Vagina (tissue), 2 donors: ENCODE measurements at places on chromosomes 11 and 22.

GRCh38 chr11:59822989-59823566 lies 12.5 kb upstream of the MRPL16 start:
- H3K27me3 ChIP-seq, result no peaks in the 10 kb centered on the region
- no peak overlapping the region for H3K4me3 ChIP-seq
- no peak for DNase-seq

- H3K4me3 ChIP-seq, result no peak overlapping the region
- H3K27me3 ChIP-seq, result no peaks in the 10 kb centered on the region
- no peaks in the 10 kb centered on the region for H3K4me1 ChIP-seq
- H3K36me3 ChIP-seq, result peaks cover 61% of the 10 kb centered on the region
Measured at GRCh38 chr11:46743043-46743442, 24.0 kb downstream of the F2 start.

GRCh38 chr11:14636119-14636518 lies 7.5 kb upstream of the PDE3B start:
- H3K4me3 ChIP-seq, result no peak overlapping the region
- H3K27me3 ChIP-seq, result no peaks in the 10 kb centered on the region

DNA sequence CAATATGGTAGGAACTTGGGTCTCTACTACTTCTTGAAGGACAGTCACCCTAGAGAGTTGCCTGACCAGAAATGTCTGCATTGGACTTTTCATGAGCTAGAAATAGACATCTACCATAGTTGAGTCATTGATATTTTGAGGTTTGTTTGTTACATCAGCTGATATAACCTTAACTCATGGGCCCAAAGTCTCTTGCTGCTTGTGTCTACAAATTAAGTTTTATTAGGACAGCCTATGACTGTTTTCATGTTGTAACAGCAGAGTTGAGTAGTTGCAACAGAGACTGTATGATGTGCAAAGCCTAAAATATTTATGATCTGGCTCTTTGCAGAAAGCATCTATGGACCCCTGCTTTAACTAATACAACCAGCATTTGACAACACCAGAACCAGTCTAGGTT lies 155.3 kb downstream of the MIAT start:
- no peaks in the 10 kb centered on the region for H3K27me3 ChIP-seq
- no peak overlapping the region for H3K27ac ChIP-seq
- DNase-seq, result no peak
- no peak overlapping the region for H3K4me3 ChIP-seq

- H3K4me1 ChIP-seq, result peaks cover 22% of the 10 kb centered on the region
- DNase-seq, result no peak
- H3K27ac ChIP-seq, result no peak overlapping the region
- no peaks in the 10 kb centered on the region for H3K27me3 ChIP-seq
- H3K36me3 ChIP-seq, result no peaks in the 10 kb centered on the region
Measured at GRCh38 chr22:39475902-39476301, 19.1 kb downstream of the MGAT3 start.

DNA sequence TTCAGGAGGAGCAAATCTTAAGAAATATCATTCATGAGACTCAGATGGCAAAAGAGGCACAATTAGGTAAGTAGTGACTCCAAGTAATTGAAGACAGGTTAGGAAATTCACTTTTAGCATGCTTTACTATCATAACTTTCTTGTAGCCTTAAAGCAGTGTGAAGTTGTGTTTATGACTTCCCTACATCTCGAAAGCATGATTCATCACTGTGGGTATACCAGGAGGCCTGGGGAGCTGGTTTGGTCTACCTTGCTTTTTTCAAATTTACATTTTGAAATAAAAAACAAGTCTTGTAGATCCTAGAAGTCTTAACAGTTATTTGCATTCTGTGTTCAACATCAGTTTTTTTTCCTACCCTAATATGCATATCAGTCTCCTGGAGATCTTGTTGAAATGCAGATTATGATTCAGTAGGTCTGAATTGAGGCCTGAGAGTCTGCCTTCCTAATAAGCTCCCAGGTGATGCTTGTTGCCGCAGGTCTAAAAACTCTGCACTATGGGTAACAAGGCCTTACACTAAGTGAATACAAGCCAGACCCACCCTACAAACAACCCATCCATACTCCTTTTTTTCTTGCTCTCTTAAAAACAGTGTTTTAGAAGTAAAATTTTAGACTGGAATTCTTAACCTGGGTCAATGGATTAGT lies 41.4 kb downstream of the TTC17 start:
- H3K27me3 ChIP-seq, result no peaks in the 10 kb centered on the region
- H3K4me3 ChIP-seq, result no peak overlapping the region
- no peak for DNase-seq
- peaks cover 62% of the 10 kb centered on the region for H3K36me3 ChIP-seq
- H3K27ac ChIP-seq, result no peak overlapping the region

DNA sequence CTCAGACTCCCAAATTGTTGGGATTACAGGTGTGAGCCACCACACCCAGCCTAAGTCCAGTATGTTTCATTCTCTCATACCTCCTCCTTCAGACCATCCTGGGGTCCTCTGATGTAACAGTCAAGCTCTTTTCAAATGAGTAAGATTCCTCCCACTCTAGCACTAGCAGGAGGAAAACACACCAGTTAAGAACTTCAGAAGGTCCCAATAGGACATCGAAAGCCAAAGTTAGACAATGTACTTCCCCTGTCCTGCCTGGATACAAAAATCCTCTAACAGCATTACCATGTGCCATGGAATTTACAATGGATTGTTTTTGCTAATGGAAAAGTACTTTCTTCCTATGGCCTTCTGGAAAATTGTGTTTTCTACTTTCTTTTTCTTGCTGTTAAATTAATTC lies 67.1 kb downstream of the CCDC34 start:
- no peak overlapping the region for H3K4me3 ChIP-seq
- DNase-seq, result no peak
- no peak overlapping the region for H3K27ac ChIP-seq
- no peaks in the 10 kb centered on the region for H3K36me3 ChIP-seq
- H3K4me1 ChIP-seq, result no peaks in the 10 kb centered on the region

DNA sequence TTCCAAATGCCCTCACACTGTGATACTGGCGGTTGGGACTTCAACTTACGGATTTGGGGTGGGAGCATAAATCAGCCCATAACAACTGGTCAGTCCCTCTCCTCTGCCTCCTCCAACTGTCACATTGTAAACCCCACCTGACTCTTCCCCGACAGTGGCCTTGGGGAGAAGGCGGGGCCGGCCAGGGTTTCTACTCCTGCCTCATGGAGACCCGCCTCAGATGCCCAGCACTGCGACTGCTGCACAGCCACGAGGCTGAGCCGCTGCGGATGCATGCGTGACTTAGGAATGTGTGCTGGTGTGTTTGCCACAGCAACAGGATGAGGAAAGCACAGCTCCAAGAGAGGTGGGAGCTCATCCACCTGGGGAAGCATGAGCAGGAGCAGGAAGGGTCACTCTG lies 914.2 kb downstream of the NTM start:
- no peaks in the 10 kb centered on the region for H3K27me3 ChIP-seq
- H3K36me3 ChIP-seq, result no peaks in the 10 kb centered on the region
- DNase-seq, result no peak
- H3K4me1 ChIP-seq, result no peaks in the 10 kb centered on the region
- H3K4me3 ChIP-seq, result no peak overlapping the region

- no peaks in the 10 kb centered on the region for H3K27me3 ChIP-seq
- H3K36me3 ChIP-seq, result no peaks in the 10 kb centered on the region
- H3K4me1 ChIP-seq, result no peaks in the 10 kb centered on the region
- H3K27ac ChIP-seq, result no peak overlapping the region
- no peak overlapping the region for H3K4me3 ChIP-seq
Measured at GRCh38 chr11:24478718-24479117, 18.1 kb upstream of the LUZP2 start.

- H3K4me3 ChIP-seq, result peak within 1 kb of the TSS; percentile 64
- no peaks in the 10 kb centered on the region for H3K36me3 ChIP-seq
- no peak for DNase-seq
- peaks cover 14% of the 10 kb centered on the region for H3K4me1 ChIP-seq
- H3K27me3 ChIP-seq, result no peaks in the 10 kb centered on the region
Measured at GRCh38 chr22:29205594-29206371, at the start of gene EMID1. EMID1 (plus strand) TSS chr22:29205896; CDS start chr22:29206039, 143 bp downstream.

DNA sequence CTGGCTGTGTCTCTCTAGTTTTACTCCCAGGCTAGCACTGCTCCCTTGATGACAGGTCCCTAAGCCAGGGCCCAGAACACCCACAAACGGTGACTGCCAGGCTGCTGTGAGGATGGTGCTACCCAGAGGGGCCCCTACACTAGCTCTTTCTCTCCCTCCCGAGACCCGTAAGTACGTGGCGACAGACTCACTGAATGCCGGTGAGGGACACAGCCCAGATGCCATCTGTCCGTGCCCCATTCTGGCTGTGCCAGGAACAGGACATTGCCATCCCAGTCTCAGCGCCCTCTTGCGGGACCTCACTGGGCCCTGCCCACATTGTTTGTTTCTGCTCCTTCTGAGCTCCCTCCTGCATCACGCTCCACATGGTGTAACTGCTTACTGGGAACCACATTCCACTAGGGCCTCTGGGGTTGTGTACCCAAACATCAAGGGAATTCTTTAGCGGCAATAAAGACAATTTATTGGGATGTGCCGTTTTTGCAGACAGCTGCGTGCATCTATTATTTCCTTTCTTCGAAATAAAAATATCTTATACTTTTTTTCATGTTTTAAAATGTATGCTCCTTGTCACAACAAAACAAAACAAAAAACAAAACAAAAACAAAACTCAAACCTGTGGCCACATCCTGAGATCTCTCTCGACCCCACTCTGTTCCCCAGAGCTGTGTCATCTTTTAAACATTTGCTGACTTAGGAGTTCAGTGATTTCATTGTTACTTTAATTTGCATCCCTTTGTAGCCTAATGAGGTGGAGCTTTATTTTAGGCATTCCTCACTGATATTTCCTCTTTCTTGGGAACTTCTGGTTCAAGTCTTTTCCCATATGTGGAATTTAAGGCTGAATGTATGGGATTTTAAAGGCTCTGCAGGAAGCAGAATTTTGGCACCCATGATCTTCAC lies 4.4 kb upstream of the TPCN2 start:
- no peaks in the 10 kb centered on the region for H3K36me3 ChIP-seq
- H3K27ac ChIP-seq, result peak overlapping the region; percentile 84
- H3K4me1 ChIP-seq, result peaks cover 47% of the 10 kb centered on the region
- H3K4me3 ChIP-seq, result no peak overlapping the region
